Left lung (tissue), 14 donors: ENCODE measurements at places on chromosomes 7 and 10.

DNA sequence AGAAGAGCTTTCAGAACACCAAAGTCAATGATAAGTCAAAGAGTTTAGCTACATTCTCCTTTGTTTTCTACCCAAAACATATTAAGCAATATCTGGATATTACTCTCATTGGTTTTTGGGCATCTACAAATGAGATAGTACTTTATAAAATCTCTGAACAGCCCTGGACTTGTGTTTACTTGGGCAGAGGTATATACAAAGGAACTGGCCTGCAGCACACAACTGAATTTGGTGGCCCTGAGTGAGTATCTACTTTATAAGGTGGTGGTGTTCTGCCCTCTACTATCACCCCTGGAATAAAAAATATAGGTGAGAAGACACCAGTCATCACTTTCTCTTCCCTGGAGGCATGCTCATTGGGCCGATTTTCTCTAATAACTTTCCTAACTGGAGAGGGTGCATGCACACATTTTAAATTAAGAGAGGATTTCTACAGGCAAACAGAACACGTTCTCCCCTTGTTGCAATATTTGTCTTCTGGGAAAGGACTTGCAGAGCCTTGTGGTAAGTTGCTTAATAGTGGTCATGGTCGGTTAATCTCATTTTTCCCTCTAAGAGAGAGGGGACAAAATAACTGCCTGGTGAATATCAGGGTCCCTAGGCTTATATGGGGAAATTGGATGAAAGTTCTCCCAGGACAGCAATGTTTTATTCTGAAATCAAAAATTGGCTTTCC, 41.1 kb downstream of the OTUD1 start:
- DNase-seq, result no peak

DNA sequence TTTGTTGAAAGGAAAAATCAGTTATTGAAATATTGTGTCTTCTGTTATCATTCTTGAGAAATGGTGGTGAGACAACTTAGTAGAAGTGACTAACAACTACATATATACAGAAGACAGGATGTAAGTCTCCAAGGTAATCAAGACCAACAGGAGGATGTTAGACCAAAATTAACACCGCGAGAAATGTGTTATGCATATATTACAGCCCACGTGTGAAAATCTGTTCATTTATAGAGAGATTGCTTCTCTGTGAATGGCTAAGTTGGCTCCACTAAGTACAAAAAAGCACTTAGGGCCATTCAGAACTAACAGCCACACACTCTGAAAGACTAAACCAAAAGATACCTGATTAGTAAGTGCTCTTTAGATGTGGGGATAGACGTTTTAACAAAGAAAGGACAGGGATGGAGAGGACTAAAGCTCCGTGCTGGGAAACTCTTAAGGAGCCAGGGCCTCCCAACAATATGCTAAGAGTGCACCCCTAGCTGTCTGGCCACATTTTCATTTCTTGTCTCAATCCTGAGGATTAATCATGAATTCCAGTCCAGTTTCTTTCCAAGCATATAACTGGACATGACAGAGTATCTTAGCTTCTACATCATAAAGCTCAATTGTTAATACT, 26.5 kb downstream of the HDAC9 start:
- no peak for DNase-seq

- DNase-seq, result no peak
Observed at GRCh38 chr10:6362879-6363278, 160.1 kb downstream of the PFKFB3 start.

DNA sequence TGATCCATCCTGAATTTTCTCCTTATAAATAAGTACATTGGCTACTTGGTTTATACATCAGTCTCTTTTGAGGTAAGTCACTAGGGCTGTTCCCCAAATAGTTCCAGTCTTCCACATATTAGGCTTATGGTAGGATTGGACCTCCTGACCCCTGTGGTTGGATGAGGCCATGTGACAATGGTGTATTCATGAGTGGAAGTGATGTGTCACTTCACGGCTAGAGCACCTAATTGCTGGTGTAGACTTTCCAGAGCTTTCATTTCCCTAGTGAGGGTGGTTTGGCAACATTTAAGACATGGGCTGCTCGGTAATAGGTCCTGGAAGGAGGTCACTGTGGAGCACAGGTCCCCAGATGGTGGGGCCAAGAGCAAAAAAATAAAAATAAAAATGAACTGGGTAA, 141.2 kb upstream of the ABCB5 start:
- no peak for DNase-seq

DNA sequence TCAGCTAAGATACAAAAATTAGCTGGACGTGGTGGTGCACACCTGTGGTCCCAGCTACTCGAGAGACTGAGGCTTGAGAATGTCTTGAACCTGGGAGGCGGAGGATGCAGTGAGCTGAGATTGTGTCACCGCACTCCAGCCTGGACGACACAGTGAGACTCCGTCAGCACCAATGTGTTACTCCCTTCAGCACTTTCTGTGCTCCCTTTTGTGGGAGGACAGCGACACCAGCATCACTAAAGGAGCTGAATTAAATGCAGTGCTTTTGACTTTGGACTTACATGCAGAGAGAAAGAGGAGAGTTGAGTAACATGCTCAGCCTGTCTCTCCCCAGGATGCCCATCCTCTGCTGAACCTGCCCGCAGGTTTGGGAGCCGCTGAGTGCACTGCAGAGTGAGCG, 92.2 kb upstream of the RHEB start:
- DNase-seq, result no peak

DNA sequence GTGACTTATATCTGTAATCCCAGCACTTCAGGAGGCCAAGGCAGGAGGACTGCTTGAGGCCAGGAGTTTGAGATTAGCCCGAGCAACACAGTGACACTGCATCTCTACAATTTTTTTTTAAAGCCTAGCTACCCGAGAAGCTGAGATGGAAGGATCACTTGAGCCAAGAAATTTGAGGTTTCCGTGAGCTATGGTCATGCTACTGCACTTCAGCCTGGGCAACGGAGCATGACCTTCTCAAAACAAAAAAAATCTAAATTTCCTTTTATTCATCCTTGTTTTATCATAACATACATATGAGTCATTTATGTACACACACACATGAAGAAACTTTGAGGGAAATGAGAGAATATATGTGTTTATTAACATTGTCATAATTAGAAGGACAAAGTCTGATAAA, 277.5 kb upstream of the MAGI2 start:
- no peak for DNase-seq

DNA sequence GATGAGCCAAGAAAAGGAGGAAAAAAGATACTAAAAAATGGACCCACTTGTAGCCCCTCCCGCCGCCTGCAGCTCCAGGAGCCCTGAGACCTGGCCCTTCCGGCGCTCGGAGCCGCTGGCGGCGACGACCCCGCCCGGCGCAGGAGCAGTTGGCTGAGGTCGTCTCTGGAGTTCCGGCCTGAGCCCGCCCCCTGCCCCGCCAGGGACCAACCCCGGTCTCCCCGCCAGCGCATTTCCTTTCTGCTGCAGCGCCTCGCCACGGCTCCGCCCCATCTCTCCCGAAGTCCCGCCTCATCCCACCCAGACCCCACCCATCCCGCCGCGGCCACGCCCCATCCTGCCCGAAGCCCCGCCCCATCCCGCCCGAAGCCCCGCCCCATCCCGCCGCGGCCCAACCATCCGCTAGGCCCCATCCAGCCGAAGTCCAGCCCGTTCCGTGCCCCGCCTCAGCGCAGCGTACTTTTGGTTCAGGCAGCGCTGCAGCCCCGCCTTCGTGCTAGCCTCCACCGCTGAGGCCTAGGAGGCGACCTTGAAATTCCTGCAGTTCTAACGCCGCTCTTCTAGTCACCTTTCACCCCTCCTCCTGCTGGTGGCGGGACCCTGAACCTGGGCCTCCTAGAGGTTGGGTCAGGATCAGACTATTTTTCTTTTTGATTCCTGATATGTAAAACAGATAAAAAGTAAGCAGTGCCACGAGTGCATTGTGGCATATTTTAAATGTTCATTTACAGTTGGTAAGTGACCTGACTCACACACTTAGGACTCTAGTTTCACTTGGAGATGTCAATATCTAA, at the start of gene STN1:
Gene STN1, minus strand, starts transcription at position 132 of the 794 bp plus-strand sequence. CDS start 590 bp downstream, outside the sequence.
- peak; percentile 98 for DNase-seq

- peak; percentile 13 for DNase-seq
Observed at GRCh38 chr7:2321020-2321419, 6.8 kb upstream of the SNX8 start.
